ENCODE measurements at places on chromosomes 4 and X.
A peak's percentile ranks its signal among the peaks of the same experiment; 100 is the strongest.

GRCh38 chr4:140315970-140316369 lies 57.5 kb upstream of the SCOC start:
- DNase-seq: no peak

DNA sequence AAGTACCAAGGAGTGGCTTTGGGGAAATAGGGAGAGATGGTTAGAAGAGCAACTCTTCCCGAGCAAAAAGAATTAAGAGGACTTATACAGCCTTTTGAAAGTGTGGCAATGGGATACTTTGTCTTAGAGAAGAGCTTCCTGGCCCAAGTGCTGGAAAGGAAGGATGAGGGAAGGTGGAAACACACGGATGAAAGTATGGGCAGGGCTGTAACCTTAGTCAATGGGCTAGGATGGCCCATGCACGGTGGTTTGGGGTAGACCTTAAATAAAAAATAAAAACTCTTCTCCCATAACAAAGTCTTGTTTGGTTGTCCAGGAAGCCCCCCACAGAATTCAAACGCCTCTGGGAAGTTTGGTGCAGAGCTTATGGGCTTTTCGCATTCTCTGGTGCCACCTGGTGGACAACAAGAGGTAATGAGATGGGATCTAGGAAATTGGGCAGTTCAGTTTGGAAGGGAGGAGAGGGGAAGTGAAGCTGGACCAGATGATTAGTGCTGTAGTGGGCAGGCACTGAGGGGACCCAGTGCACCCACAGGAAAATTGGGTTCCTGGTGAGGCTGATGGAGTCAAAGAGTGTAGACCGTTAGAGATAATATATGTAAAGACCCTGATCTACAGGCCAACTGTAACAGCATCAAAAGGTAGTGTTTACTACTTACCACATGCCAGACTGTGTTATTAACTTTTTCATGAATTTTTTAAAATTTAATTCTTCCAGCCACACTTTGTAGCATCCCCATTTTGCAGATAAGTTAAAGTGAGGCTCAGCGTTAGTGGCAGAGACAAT lies 13.8 kb upstream of the ENOX2 start:
- DNase-seq: peak; percentile 3

DNA sequence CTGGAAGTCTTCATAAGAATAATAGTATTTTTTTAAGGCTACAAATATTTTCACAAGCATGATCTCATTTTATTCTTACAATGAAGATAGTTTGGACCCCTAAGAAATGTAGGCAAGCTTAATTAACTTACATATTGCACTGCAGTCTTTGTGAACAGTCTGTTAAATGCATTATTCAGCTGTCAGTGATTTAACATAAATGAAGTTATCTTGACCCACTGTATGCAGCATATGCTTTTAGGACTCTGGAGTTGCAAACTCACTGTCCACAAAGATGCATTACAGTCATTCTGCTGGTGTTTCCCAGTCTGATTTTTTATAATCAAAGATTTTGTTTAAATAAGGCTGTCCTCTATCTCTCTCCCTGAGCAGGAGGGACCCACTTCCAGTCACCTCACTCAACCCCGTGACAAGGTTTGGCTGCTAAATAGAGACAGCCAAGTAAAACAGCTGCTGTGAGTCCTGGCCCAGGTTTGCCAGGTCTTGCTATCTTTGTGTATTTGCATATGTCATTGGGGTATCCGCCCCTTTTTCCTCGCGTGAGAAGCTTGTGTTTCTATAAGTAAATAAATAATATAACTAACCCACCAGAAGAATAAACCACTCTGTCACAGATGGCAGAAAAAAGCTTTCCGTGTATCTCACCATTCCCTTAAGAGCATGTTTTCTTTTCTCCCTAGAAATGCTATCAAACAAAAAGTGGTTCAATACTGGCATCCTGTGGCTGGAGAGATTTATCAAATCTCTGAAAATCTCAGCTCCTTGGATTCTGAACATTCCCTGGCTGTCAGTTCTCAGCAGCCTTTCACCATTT lies 67.0 kb downstream of the SLC7A11 start:
- no peak for DNase-seq

DNA sequence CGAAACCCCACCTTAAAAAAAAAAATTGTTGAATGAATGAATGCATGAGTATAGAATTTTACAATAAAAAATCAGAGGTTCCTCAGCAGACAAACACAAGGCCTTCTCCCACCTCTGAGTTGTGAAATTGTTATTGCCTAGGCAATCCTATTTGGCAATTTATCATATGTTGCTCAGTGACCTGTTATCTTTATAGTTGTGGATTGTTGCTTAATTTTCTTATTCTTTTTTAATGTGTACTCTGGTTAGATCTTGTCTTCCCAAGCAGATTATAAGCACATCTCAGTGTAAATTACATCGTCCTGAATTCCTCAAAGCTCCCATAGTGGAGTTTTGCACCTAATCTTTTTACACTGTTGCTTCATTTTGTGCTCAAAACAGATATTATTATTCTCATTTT lies 71.9 kb downstream of the RBM47 start:
- DNase-seq: no peak

- no peak for DNase-seq
These were observed 145.4 kb downstream of the EMCN start for GRCh38 chr4:100372432-100372831.

GRCh38 chr4:185115827-185116232 lies 27.2 kb upstream of the SLC25A4 start:
- DNase-seq: no peak

GRCh38 chrX:49695276-49696180 lies at the start of gene PAGE1:
PAGE1 (minus strand) TSS chrX:49695984; CDS start chrX:49694770, 1,214 bp downstream.
- no peak for DNase-seq

DNA sequence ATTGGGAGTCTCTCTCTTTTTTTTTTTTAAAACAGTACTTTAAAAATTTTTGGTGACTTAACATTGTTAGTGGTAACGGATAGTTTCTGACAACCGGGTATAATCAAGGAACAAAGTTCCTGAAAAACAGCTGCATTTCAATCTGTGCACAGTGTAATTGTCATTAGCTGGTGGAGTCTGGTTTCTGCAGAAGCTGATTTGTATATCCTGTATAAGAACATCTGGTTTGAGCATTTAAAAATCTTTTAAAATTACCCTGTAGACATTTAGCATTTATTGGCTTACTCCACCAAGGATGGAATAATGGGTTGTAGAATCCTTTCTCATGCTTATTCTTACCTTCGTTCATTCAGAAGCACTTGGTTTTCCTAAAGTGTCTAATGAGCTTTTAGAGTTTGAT lies 11.2 kb downstream of the JADE1 start:
- no peak for DNase-seq

- DNase-seq: no peak
These were observed 1410.9 kb downstream of the PCDH18 start for GRCh38 chr4:136121426-136121825.

DNA sequence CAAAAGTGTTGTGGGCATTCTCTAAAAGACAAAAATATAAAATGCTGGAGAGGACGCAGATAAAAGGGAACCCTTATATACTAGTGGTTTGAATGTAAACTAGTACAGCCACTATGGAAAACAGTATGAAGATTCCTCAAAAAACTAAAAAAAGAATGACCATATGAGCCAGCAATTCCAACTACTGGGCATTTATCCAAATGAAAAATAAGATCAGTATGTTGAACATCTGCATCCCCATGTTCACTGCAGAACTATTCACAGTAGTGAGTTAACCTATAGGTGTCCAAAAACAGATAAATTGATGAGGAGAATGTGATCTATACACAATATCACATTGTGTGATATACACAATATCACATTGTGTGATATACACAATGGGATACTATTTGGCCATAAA lies 1615.3 kb downstream of the PCDH18 start:
- DNase-seq: no peak

- DNase-seq: no peak
These were observed 1023.3 kb upstream of the TENM3 start for GRCh38 chr4:181219783-181220416.

DNA sequence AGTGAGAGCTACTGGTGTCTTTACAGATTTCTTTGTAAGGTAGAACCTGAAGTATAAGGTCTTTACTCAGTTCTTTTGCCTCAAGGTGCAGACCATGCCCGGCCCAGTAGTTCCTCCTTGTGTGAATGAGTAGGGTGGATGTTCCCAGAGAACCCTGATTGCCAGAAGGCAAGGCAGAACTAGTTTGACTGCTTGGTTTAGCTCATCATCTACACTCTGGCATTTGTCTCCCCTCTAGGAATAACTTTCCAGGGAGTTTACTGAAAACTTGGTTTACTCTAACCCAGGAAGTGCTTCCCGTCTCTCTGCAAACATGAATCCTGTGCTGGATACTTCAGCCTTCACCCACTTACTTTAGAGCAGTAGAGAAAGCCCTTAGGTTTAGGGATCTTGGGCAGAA lies 29.1 kb downstream of the MCUB start:
- DNase-seq: no peak

DNA sequence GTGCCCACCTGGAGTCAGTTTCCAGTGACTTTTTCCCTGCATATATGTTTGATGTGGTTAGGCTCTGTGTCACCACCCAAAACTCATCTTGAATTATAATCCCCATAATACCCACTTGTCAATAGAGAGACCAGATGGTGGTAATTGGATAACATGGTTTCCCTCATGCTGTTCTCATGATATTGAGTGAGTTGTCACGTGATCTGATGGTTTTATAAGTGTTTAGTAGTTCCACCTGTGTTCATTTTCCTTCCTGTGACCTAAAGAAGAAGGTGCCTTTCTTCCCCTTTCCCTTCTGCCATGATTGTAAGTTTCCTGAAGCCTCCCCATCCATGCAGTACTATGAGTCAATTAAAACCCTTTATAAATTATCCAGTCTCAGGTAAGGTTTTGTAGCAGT lies 740.9 kb downstream of the ARAP2 start:
- no peak for DNase-seq

GRCh38 chr4:6889101-6889735 lies 20.4 kb upstream of the TBC1D14 start:
- DNase-seq: no peak

DNA sequence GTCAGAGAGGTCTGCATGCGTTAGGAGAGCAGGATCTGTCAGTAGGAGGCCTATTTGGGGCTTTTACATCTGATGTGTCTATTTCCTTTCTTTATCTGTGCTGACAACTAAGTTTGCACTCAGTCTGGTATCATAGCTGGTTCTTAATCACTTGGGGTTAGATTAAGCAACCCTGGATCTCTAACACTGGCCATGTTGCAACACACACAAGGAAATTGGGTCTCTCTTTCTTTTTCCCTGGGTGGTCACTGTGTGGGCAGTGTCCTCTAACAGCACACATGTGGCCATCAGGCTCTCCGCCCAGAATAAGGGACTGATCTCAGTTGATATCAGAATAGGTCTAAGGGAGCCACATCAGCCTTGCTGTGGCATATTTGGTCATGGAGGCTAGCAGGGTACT lies 38.9 kb downstream of the IGFBP7 start:
- DNase-seq: no peak

- DNase-seq: no peak
These were observed 88.4 kb downstream of the FRMPD3 start for GRCh38 chrX:107537815-107538214.

DNA sequence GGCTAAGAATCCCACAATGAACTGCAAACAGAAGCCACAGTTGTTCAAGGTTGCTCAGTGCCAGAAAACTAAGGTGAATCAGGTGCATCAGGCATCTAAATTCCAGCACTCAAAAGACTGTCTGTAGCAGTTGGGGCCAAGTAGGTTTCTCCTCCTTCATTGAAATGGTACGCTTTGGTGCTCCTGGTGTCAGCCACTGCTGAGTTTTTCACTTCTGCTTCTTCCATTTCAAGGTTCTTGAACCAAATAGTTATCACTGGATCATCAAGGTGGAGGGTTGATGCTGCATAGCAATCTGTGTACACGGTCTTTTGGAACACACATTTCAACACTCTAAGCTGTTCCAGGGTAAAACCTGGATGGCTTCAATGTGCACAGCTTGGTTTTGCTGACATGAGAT lies 74.4 kb downstream of the TMA16 start:
- no peak for DNase-seq

GRCh38 chr4:150768497-150768896 lies 186.5 kb downstream of the MAB21L2 start:
- no peak for DNase-seq

- DNase-seq: peak; percentile 37
These were observed 964 bp upstream of the HMGB2 start for GRCh38 chr4:173334891-173335752.

GRCh38 chrX:40733706-40734105 lies 1.6 kb downstream of the MED14 start:
- DNase-seq: no peak

DNA sequence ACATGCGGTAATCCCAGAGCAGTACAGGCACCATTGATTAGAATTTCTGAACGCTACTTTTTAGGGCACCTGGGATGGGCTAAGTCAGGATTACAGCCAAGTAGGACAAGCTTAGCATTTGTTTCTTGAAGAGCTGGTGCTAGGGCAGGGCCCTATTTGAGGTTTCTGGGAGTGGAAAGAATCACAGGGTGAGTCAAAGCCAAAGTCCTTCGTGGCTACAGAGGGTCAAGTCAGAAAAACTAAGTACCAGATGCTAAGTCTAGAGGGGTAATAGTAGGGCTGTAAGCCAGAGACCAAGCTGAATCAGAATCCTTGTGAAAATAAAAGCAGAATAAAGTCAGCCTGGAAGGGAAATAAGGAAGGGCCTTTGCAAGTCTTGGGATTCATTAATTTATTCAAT lies 448.6 kb downstream of the ZIC3 start:
- no peak for DNase-seq

DNA sequence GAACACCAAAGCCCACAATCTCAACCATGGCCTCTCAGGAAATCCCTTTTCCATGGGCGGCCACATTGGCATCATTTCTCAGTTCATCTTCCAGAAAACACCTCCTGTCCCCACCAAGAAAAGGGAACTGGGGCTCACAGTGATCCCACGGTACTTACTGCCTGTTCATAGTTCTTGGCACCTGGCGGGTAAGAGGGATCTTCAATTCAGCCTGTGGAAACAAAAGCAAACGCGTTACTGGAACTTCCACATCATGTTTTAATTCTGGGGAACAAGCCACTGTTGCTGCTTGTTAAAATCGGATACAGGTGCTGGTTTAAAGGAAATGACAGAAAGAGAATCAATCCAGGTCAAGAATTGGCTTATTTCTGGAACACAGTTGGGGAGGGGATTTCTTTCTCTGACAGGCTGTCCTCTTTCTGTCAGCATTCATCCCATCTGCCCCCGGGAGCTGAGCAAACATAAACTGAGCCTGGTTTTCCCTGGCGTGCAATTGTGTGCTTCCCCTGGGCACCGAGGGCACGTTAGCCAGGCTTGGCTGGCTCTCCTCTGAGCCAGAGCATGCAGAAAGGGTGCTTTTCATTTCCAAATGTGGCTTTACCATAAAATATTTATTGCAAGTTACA lies 16.8 kb downstream of the CLNK start:
- DNase-seq: no peak
